ENCODE measurements at places on chromosomes 12 and 14.

DNA sequence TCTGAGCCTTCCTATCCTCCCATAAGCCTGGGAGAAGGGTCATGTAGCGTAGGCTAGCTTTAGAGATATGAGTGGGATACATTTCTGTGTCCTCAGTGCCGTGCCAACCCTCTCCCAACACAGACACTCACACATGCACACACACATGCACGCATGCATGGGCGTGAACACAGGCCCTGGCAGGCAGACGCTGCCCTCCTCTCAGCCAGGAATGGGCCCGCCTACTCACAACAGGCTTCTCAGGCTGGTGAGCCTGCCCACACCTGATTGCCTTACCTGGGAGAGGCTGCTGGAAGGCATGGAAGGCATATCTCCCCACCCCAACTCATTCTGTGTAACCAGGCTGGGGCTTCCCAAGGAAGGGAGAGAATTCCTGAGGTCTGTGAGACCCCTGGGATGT lies 12.8 kb upstream of the ACVR1B start:
- DNase-seq = no peak

DNA sequence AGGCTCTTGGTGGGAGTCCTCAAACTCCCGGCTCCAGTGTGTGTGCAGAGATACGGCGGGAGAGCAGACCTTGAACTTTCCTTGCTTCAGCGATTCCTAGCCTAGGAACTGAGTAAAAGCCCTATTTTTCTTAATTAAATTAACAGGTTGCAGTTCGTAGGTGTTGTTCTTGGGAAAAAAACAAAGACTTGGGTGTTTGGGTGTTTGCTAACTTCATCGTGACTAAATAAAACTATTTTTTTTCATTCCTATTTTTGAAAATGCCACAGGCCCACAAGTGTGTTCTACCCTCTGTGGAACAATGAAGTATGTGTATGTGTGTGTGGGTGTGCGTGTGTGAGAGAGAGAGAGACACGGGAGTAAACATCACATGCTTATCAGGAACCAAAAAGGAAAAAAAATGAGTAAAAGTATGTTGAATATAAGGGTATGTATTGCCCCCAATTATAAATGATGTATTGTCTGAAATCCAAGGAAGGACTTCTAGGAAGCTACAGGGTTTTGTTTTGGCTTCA lies 651 bp downstream of the TMEM117 start:
- no peak for DNase-seq

GRCh38 chr12:1533602-1534304 lies 60.6 kb downstream of the FBXL14 start:
- DNase-seq = no peak

- no peak for DNase-seq
These were observed 11.8 kb downstream of the P2RX7 start for GRCh38 chr12:121144416-121144914.

- no peak for DNase-seq
These were observed 35.2 kb upstream of the IFT81 start for GRCh38 chr12:110088936-110089335.

DNA sequence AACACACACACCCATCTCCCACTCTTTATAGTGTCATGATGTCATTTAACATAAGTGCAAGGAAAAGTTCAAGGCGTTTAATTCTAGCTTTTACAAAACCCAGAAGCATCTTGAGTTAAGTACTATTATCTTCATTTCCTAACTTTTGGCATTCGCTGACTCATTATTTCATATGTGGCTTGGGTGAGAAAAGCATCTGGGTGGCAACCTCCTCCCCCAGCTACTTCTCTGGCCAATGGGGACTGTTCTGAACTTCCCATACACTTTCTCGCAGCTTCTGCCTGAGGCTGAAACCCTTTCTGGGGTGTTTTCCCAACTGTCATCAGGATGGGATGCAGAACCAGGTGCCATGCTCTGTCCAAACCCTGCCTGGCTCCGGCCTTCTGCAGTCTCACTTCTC lies 2.8 kb upstream of the MARK3 start:
- no peak for DNase-seq

- no peak for DNase-seq
These were observed 1.4 kb upstream of the ARID2 start for GRCh38 chr12:45727980-45728629.

DNA sequence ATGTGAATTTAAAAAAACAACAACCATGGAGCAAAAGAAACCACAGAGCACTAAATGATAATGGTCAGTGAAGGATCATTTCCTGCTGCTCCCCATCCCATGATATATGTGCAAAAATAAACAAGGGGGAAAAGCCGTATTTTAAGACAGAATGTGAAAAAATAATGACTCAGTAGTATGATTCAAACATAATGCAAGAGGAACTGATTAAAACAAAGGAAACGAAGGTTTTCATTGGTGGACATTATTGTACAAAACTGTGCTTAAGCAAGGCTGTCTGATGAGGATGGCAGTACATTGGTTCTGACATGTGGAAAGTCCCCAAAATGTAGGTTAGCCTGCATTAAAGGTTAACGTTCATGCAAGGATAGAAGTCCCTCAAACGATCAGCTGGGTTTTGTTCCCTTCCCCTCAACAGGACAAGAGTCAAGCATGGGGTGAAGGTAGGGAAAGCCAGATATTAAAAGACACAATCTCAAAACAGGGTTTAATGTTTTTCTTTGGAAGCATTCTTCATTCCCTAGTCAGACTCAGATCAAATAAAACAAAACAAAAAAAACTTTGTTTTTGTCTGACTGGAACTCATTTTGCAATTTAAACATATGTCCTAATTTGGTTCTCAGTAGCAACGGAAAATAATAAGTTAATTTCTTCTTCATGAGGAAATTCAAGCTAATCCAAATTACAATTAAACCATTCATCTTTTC lies 26.3 kb upstream of the PTGDR start:
- DNase-seq = no peak

- no peak for DNase-seq
These were observed 82.0 kb downstream of the CATSPERB start for GRCh38 chr14:91649930-91650329.

GRCh38 chr12:45730084-45730347 lies 510 bp downstream of the ARID2 start:
- no peak for DNase-seq

- no peak for DNase-seq
These were observed 1.1 kb upstream of the TM9SF1 start for GRCh38 chr14:24196071-24197055.

- DNase-seq = no peak
These were observed 99.2 kb downstream of the PRICKLE1 start for GRCh38 chr12:42490261-42490842.

- no peak for DNase-seq
These were observed 4.2 kb downstream of the ACYP1 start for GRCh38 chr14:75059642-75060041.

- no peak for DNase-seq
These were observed 375.3 kb downstream of the C12orf75 start for GRCh38 chr12:105705765-105706164.

DNA sequence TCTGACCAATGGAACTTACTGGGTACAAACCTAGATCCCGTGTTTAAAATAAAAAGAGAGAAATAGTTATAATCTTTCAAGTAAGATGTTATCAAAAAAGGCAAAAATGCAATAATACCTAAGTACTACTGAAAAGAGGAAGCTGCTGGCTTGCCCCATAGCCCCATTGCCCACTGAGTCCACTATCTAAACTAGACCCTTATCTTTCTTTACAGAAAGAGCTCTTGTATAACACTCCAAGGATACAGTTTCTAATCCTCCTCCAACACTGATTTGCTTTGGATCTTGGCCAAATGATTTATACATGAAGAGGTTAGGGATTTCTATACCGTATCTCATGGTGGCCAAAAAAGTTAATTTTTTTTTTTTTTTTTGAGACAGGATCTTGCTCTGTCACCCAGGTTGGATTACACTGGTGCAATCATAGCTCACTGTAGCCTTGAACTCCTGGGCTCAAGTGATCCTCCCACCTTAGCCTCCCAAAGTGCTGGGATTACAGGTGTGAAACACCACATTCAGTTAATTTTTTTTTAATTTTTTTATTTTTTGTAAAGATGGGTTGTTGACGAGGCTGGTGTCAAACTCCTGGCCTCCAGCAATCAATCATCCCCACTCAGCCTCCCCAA lies 2.6 kb downstream of the GXYLT1 start:
- no peak for DNase-seq

- DNase-seq = no peak
These were observed 26.7 kb downstream of the NTN4 start for GRCh38 chr12:95763809-95764253.

Data from anterior cingulate cortex (tissue), 58 donors.